ENCODE measurements at places on chromosomes 7 and 10.
A peak's percentile ranks its signal among the peaks of the same experiment; 100 is the strongest.

GRCh38 chr10:4343873-4344272 is 482.1 kb upstream of the AKR1E2 start:
- DNase-seq, result no peak

DNA sequence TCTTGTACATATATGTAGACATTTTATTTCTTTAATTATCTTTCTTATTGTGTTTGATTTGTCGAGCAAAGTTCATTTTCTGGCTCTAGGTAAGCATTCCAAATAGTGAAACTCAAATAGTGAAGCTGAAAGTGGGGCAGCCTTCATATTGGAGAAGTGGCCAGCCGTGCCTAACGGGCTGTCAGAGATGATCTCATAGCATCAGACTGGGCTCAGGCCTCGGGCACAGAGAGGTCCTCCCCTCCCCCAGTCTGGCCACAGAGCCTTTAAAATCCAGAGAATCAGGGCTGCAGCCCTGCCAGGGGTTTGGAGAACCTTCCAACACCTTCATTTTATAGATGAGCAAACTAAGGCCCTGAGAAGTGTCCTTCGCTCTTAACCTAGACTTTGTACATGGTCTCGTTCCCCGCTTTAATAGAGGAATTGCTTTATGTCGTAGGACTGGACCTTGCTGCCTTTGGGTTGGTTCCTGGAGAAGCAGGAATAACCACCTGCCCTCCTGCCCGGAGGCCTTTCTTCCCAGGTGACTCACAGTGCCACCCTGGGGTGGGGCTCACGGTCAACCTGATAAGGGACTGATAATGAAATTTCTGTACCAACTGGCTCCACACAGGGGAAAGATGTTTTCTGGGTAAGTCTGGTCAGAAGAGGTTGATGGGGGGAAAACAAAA is 7.3 kb downstream of the TSPAN15 start:
- DNase-seq, result no peak

- no peak for DNase-seq
Observed at GRCh38 chr7:42452356-42452755, 215.3 kb upstream of the GLI3 start.

- DNase-seq, result no peak
Observed at GRCh38 chr10:2893158-2893845, 174.0 kb upstream of the PFKP start.

- DNase-seq, result no peak
Observed at GRCh38 chr7:150332852-150333635, 8.4 kb downstream of the RARRES2 start.

- DNase-seq, result peak; percentile 68
Observed at GRCh38 chr7:4479367-4480039, 202.6 kb upstream of the FOXK1 start.

DNA sequence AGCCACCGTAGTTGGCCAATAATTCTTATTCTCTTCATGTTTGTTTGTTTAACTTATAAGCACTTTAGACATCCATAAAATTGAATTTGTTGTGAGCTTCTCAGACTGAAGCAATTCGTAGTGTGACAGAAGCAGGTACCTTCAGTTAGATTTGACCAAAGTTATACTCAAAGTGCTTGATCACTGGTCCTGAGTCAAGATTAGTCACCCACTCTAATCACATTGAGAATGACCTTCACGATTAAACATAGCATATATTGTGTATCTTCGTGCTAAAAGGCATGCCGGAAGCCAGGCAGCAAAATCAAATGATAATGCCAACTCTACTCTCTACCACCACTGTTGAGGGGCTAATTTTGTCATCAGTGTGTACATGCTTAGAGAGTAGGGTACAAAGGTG is 763.7 kb upstream of the MBL2 start:
- no peak for DNase-seq

GRCh38 chr7:74371381-74372341 is 82.0 kb upstream of the GTF2IRD1 start:
- peak; percentile 28 for DNase-seq

DNA sequence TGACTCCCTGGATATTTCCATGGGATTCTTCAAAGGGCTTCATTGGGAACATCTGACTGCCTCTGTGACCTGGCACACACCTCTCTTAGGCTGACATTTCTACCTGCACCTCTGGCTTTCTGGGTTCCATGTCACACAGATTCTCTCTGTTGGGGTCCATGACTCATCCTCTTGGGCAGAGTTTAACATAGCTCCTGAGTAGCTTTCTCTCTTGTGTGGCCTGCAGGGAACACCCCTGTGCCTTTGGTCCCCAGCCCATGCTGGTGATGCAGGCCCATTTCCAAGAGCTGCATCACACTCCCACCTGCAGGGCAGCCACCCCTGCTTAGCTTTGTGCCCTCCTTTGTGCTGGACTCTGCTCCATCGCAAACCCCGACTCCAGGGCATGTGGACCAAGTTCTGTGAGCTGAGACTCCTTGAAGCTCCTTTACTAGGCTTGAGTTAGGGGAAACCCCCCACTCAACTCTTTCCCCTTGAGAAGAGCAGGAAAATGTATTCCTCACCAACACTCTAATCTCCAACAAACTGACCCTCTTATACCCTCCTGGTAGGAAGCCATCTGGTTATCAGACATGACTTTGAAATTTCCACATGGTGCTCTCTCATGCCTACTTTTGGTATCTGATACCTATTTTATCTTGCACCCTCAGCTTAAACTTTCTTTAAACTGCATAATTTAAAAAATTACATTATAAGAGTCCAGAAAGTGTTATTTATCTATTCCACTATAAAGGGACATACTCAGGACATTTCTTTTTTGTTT is 93.3 kb downstream of the ZNF777 start:
- no peak for DNase-seq

DNA sequence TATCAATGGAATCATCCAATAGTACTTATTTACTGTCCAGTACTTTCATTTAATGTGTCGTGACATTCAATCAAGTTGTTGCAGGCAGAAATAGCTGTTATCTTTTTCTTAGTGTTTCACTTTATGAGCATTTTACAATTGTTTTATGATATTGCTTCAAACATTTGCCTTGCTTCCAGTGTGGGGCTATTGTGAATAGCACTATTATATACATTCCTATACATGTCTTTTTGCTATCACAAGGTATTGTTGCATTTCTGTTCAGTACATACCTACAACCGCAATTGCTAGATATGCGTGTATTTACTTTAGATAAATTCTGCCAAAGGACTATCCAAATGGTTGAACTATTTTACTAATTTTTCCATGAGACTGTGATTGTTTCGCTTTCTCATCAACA is 34.9 kb downstream of the CYP2C8 start:
- no peak for DNase-seq

DNA sequence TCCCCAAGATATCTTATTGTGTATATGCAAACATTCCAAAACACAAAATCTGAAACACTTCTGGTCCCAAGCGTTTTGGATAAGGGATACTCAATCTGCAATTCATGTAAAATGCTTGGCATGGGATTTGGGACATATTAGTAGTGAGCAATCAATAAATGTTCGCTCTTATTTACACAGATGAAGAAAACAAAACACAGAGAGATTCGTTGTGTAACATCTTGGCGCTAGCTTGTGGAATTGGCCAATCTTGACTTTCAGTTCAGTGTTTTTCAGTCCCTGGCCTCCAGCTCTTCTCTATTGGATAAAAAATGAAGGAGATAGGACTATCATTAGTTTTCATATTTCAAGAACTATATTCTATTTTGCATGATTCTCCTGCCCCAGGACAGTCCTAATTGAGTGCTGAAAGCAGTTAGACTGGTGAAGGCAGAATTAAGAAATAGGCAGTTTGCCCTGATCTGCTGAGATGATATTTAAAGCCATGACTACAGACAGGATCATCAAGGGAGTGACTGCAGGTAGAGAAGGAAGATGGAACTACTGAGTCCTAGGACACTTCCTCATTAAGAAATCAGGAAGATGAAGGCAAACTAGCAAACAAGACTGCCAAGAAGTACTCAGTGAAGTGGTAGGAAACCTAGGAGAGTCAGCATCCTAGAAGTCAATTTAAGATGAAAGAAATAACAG is 1.8 kb downstream of the PNLIPRP3 start:
- DNase-seq, result no peak

GRCh38 chr10:48237259-48238250 is 36.9 kb downstream of the FRMPD2 start:
- DNase-seq, result no peak

DNA sequence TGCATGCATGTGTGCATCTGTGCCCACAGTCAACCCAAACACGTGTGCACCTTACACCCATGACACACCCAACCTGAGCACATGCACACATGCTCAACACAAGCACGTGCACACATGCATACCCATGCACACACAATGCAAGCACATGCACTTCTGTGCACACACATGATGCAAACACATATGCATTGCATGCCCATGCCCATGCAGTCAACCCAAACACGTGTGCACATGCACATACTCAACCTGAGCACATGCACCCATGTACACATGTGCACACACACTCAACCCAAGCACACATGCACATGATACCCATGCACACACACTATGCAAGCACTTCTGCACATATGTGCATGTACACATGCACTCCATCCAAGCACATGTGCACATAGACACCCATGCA is 84.5 kb upstream of the FAM20C start:
- DNase-seq, result no peak

DNA sequence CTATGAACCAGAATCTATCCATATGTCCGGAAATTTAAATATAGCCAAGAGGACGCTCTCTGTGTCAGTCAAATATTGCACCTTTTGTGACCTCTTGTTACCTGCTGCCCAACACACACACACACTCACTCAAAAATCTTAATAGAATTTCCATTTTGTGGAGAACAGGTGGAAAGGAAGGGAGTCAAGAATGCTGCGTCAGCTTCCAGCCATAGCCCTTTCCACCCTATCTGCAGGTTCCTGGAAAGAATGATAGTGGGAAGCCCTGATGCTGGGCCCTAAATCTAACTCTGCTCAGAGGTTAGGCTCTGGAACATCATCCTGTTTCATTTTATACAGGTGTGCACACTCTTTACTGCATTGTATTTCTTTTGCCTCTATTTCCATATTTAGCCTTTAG is 9.6 kb upstream of the GPNMB start:
- DNase-seq, result no peak

- no peak for DNase-seq
Observed at GRCh38 chr10:131086094-131086493, 225.4 kb downstream of the TCERG1L start.

DNA sequence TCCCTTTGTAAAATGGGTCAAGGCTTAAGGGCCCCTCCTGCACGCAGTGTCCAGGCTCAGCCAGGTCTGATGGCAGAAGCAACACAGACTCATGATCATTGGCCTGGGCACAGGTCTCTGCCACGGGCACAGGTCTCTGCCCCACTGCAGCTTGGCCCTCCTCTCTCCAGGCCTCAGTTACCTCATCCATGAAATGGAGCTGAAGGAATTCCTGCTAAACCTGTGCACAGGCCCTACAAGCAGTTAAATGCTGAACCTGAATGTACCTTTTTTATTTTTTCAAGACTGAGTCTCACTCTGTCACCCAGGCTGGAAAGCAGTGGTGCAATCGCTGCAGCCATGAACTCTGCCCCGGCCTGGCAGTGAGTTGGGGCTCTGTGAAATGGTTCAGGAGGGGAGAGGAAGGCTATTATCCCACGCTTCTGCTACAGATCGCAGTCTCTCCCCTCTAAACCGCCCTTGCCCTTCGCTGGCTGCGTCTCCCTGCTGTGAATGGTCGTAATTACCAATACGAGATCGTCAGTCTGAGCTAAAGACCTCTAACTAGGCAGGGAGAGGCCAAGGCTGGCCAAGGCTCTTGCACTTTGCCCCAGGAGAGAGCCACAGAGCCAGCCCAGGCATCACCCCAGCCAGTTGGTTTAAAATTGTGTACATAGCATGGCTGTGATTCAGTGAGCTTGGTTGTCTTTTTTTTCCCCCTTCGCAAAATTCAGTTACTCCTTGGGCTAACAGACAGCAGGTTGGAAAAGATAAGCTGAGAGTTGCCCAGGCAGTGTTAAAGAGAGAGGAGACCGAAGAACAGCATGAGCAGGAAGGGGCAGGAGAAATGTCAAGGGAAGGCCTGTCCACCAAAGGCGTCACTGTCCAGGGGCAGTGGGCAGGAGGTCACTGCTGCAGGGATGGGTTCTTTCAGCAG is 93.0 kb upstream of the KCTD7 start:
- no peak for DNase-seq

DNA sequence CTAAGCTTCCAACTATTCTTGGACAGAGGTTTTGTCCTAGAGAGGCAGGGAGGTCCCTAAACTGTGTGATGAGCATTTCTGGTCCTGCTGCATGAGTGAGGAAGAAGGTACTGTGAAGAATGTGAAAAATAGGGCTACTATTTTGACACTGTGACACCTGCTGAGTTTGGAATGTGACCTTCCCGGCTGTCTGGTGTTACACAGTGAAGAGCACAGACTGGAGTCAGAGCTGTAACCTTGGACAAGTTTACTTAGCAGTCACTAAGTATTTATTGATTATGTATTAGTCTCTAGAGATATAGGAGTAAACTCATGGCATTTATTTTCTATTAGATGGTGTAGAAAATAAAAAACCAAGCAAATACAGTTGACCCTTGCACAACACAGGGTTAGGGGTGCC is 12.3 kb downstream of the GOLGA7B start:
- no peak for DNase-seq

GRCh38 chr10:490891-491571 is 198.4 kb downstream of the DIP2C start:
- peak; percentile 34 for DNase-seq

DNA sequence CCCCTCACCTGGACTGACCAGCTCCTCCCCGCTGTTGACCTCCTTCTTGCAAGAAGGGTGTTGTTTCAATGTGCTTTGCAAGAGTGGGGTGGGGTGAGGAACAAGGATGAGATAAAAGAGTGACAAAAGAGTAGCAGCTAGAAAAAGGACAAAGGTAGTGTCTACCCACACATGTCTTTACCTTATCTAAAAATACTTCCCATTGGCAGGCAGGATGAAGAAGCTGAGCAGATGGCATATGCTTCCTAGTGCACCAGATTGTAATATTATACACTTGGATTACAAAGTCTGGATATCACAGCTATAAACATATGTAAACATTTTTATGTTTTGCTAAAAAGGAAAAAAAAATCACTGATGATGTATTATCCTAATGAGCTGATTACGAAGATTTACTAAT is 34.5 kb downstream of the CHN2 start:
- no peak for DNase-seq

DNA sequence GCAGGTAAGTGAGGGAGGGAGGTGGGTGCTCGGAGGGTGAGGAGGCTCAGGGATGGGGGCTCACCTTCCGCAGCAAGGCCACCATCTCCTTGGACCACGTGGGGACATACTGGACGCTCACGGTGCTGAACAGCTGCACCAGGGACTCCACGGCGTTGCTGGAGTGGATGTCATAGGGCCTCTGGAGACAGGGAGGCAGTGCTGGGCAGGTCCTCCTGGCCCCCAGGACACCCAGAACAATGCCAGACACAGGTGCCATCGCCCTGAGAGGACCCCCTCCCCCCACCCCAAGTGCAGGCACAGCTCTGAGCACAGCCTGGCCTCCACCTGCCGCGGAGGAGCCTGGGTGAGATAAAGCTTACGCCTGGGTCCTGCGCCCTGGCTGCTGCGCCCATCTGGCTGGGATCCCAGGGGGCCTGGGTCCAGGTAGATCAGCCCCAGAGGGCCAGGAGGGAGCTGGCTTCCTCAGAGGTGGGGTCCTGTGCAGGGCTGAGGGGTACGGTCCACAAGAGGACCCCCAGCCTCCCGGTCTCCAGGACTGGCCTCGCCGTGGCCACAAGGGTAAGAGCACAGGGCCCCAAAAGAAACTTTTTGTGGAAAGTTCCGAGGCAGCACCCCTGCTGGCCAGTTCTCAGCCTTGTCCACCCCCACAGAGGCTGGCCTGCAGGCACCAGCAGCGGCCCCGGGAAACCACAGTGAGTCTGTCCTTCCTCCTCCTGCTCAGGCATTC is 37.8 kb downstream of the DPYSL4 start:
- no peak for DNase-seq

Data from HAP-1 (cell line).